ENCODE measurements at places on chromosomes 4 and X.

DNA sequence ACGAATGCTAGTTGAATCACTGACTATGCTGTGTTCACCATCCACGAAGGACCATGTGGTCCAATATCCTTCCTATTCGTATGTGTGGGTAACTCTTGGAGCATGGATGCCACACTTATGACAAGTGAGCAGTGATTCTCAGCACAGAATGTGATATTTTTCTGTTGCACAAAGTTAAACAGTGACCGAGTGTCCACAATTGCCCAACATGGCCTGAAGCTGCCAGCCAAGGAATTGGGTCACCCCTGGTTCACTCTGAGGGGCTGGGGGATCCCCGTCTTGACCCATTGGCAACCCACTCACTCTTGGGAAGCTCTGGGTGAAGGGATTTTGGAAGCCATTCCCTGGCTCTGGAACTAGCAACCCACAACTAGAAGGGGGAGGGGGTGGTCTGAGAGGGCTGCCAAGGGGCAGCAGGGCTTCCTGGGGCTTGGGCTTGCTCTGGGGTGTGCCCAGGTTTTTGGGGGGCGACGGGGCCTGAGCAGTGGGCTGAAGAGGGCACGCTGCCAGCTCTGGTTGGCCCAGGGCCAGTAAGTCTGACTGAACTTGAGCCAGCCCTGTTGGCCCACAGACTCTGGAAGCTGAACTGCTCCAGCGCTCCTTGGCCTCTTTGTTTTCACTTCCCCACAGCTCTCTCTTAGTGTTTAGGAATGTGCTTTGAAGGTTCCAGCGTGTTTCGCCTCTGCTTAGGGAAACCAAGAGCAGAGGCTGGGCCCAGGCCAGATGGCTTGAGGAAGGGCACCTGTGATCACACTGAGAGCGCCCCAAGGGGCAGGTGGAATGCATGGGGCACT lies 43.1 kb upstream of the BCOR start:
- no peak for DNase-seq

- DNase-seq: no peak
Observed at GRCh38 chr4:40323866-40324265, 11.3 kb upstream of the CHRNA9 start.

- no peak for DNase-seq
Observed at GRCh38 chr4:79334341-79334740, 8.5 kb upstream of the NAA11 start.

GRCh38 chr4:61407642-61408618 lies 207.8 kb downstream of the ADGRL3 start:
- no peak for DNase-seq

GRCh38 chrX:153649915-153650782 lies 3.1 kb downstream of the DUSP9 start:
- no peak for DNase-seq

DNA sequence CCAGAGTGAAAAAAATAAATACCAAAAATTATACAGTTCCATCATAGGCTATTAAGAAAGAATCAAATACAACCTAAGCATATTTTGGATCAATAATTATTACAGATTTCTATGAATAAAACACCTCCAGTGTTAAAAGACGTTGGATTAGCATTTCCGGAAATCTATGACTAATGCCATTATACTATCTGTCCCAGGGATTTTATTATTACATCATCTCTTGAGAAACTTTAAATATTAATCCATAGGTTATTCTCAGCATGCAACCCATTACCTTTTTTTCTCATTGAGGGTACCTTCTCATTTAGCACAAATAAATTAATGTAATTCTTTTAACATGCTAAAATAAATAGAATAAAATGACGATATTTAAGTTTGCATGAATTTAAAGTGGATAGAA lies 44.6 kb downstream of the CXorf58 start:
- no peak for DNase-seq

- DNase-seq: no peak
Observed at GRCh38 chrX:140038842-140039241, 73.5 kb upstream of the CXorf66 start.

DNA sequence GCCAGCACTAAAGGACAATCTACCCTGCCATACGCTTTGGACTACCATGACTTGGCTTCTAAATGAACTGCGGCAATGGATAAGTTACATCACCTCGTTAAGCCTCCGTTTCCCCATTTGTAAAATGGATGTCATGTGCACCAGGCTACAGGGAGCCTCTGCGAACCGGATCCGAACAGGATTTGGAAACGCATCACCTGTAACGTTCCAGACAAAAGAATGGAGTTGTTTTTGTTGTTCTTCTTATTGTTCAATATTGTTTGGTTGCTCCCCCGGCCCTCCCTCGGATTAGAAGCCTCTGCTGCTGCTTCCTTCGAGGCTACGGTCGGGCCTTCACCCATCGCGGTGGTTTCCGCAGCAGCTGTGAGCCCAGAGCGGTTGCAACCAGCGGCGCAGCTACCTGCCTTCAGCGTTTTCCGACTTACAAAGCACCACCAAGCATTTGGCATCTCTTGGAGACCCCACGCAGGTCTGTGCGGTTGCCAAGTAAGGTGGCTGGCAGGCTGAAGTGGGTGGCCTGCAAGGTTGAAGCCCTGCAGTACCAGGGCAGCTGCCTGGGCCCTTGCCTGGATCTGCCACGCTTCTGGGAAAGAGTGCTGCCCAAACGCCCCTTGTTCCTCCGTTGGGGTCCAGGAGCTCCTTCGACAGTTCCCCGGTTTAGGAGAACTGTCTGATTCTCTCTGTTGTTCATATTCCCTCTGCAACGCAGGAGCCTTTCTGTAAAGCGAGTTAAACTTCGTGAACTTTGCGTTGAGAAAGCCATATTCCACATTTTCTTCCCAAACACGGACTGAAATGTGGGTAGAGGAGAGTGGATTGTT lies 7.1 kb downstream of the NKX3-2 start:
- DNase-seq: no peak

GRCh38 chr4:5416637-5417036 lies 291.7 kb downstream of the EVC2 start:
- no peak for DNase-seq

GRCh38 chr4:122619611-122620010 lies 1.3 kb downstream of the IL21 start:
- DNase-seq: no peak

DNA sequence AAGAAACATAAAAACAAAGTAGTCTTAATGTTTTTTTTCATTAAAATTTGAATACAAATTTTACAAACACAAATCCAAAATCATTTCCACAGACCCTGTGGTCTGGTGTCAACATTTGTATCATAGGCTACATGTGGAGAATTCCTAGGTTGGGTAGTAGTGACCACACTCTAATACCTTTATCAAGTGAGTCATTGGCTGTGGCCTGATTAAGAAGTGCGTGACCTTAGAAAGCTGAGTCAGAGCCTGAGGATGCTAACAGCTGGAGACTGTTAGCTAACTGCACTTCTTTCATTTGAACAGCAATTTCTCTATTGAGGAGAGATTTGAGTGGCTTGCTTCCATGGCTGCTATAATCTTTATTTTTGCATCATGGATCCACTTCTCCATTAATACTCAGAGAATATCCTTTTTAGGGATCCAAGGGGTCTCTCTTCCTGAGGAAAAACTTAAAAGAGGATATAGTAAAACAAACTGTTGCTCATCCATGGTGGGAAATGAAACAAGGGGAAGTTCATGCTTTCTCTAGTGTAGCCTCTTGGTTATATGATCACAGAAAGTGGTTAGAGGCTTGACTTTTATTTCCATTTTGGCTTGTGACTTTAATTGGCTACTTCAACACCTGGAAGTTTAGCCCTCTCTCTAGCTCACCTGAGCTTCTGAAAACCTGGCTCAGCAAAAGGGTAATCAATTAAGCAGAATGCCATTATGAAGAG lies 335.8 kb downstream of the PABPC4L start:
- no peak for DNase-seq

GRCh38 chr4:145153904-145154298 lies 26.5 kb downstream of the OTUD4 start:
- DNase-seq: no peak

GRCh38 chr4:16334601-16335000 lies 108.3 kb upstream of the TAPT1 start:
- DNase-seq: no peak

- no peak for DNase-seq
Observed at GRCh38 chr4:13515268-13515667, 29.0 kb downstream of the NKX3-2 start.

DNA sequence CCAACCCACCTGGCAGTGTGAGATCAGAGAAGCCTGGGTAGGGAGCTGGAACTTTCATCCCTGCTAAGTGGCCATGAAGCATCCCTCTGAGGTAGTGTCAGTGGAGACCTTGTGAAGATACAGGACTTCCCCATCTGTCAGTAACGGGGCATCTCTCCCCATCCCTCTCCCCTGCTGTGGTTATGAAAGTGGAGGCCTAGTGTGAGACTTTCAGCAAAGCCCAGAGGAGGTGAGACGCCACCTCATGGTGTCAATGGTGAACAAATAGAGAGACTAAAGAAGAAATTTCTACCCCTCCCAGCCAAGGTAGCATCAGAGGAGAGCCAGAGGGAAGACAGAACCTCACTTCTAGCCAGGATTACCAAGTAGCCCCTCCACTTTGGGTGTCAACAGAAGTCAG lies 150.2 kb downstream of the VEGFC start:
- no peak for DNase-seq

GRCh38 chr4:38004062-38004461 lies 43.9 kb downstream of the PTTG2 start:
- no peak for DNase-seq

DNA sequence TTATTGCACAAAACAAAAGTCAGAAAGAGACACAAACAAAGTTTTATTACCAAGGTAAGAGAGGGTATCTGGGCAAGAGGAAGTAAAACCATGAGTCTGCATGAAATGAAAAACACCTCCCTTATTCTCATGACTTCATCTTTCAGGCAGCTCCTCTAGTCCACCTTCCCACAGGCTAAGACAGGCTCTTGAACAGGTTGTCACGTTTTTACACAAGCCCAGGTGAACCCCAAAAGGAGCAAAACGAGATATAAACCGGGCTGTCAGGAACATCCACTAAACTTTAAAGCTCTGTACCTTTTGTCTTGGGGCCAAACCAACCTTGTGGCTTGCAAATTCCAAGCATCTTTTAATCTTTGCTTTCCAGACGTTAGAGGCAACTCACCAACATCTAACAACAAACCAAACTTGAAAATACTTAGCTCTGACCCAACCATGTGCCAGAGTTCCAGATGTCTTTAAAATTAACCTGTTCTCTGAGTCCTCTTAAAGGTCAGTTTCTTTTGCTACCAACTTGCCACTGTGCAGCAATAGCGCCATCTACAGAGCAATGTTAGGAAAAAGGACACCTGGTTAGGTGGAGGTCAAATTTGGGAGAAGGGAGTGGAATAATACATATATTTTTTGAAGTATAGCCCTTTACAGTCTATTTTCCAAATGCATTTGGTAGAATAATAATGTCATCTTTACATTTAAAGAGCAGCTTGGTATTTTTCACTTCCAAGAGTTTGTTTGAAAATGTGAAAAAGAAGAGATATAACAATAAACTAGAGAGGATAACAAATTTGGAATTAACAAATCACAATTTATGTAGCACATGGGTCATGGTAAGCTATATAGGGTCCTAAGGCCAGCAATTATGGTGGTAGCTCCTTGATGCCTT lies 73.1 kb downstream of the QRFPR start:
- DNase-seq: peak; percentile 36
